ENCODE measurements at places on chromosomes 7 and 10.

DNA sequence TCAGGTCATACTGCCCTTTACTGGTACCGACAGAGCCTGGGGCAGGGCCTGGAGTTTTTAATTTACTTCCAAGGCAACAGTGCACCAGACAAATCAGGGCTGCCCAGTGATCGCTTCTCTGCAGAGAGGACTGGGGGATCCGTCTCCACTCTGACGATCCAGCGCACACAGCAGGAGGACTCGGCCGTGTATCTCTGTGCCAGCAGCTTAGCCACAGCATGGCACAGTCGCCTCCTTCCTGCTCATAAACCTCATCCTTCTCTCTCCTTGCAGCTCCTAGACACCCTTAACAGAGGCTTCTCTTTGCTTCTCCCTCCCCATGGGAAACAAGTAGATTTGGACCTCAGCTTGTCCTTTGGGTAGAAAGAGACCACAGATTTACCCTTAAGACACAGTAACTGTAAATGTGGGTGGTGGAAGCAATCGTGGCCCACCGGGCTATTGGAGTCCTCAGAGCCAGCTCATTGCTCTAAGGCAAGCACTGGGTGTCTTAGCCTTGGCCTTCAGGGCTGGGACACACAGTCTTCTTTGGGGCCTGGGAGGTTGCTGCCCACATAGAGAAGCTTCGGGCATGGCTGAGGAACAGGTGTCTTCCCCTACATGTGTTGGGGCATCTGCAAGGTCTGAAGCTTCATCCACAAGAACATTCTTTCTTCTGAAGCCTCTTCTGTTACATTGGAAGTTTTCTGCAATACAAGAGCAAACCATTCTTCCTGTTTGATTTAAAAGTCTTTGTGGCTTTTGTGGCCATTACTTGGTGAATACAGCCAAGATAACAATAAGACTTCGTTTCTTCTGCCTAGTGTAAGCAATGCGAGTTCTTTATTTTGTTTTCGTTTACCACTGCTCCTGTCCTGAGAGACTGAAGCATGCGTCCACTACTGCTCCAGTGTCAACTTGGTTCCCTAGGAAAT lies 95.5 kb upstream of the PRSS58 start:
- no peak for DNase-seq

DNA sequence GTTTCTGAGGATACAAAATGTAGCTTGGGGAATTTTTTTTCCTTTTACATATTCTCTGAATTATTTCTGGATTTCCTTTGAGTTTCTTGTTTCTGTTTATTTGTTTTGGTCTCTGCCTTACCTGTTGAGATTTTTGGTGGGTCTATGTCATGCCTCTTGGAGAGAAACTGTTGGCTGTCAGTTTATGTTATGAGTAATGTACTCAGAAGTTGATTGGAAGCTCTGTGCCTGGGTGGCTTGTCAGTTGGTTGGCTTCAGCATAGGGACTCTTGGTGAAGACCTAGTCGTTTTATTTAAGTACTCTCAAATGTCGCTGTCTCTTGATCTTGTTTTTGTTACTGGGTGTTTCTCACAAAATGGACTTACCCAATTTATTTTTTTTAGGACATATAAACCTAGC lies 132.4 kb downstream of the CDK14 start:
- no peak for DNase-seq

GRCh38 chr7:137642472-137642871 lies 204.3 kb downstream of the DGKI start:
- DNase-seq, result no peak

DNA sequence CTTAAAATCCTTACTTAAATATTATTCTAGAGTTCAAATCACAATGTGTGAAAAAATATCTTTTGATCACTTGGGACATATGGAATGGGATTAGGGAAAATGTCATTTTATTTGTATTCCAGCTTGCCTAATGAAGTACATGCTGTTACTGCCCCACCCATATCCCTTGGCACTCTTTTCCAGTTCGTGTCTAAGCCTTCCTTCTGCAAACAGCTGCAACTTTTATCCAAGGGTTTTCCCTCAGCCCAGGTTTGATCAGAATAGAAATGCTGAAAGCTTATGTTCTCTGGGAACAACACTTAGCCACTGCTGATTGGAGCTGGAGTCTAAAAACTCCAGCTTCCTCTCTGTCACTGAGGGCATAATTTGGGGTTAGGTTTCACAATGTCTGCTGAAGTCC lies 214.1 kb upstream of the FAM3C start:
- no peak for DNase-seq

DNA sequence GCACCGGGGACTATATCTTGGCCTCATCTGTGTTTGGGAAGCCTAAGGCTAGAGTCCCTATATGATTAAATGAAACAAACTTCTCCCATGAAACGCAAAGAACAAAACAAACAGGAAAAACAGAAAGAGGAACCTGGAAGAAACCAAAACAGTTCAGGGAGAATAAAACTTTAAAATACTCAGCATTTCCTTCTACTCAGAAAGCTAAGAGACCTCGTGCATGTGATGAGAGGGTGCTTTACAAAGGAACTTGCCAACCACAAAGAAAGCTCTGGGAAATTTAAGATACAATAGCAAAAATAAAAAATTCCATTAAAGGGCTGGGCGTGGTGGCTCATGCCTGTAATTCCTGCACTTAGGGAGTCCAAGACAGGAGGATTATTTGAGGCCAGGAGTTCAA lies 6.9 kb downstream of the PILRA start:
- no peak for DNase-seq

GRCh38 chr10:28360175-28360574 lies 57.3 kb upstream of the MPP7 start:
- no peak for DNase-seq

DNA sequence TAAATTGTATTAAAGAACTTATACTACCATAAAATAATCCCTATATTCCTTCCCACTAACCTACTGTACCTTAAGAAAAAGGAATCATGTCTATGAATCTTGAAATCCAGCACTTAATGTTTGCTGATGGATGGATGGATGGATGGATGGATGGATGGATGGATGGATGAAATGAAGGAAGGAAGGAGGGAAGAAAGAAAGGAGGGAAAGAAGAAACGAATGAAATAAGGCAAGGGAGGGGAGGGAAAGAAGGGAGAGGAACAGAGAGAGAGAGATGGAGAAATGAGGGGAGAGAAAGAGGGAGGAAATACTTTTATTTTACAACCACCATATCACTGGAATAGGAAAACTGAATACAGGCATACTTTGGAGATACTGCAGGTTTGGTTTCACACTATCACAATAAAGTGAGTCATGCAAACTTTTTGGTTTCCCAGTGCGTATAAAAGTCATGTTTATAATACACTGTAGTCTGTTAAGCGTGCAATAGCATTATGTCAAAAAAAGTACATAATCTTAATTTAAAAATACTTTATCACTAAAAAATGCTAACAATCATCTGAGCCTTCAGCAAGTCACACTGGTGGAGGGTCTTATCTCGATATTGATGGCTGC lies 219.8 kb downstream of the CHCHD3 start:
- no peak for DNase-seq

DNA sequence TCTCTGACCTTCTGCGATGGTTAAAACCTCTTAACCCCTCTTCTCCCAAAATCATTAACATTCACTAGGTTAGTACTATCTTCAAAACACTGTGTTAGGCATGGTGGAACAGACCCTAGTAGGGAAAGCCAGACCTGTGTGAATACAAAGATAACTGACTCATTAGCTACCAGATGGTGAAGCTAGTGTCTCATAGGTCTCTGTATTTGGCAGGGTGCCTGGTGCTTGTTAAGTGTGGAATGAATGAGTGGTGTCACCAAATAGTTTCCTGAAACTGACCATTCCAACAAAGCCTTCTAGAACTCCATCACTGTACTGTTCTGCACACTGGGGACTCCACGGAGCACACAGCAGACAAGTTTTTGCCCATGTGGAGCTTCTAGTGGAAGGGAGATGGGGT lies 27.7 kb upstream of the TM9SF3 start:
- DNase-seq, result no peak

DNA sequence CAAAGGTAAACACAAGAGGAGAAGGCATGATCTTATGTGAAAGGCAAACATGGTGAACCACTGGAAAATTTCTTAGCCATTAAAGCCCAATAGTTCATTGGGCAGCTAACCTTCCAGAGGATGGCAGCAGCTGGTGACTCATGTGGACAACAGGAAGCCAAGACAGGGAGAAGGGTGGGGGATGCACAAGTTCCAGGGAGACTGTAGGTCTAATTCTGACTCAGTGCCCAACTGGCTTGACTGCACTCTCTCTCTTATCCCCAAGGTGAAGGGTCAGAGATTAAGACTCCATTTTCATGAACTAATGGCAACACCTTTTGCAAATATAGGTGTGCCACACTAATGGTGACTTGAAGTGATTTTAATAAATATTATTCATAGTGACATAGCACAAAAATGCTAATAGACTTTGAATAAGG lies 47.9 kb upstream of the SLC35B4 start:
- DNase-seq, result no peak

GRCh38 chr10:73908853-73909539 lies 1.9 kb upstream of the PLAU start:
- DNase-seq, result peak; percentile 40

DNA sequence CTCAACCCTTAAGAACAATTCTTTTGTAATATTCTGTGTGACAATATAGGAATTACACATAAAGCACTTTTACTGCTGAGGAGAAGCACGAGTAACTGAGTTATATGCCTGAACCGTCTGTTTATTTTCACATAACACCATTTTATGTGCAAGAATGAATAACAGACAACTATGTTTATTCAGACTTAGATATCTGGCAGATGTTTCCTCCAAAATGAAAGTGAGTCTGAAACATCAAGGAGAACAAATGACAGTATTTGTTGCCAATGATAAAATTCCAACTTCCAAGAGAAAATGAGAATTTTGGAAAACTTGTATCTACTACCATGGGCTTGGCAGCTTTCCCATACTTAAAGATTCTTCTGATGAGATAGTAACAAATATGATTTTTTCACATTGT lies 51.4 kb downstream of the DNMBP start:
- no peak for DNase-seq

GRCh38 chr7:68800316-68800715 lies 798.0 kb upstream of the AUTS2 start:
- DNase-seq, result no peak

- DNase-seq, result no peak
Observed at GRCh38 chr7:113831556-113831955, 87.3 kb downstream of the PPP1R3A start.

GRCh38 chr7:23967949-23968599 lies 258.1 kb downstream of the STK31 start:
- no peak for DNase-seq

GRCh38 chr10:59523851-59524250 lies 161.5 kb upstream of the FAM13C start:
- no peak for DNase-seq

GRCh38 chr7:17040716-17041115 lies 158.9 kb upstream of the AGR3 start:
- no peak for DNase-seq

DNA sequence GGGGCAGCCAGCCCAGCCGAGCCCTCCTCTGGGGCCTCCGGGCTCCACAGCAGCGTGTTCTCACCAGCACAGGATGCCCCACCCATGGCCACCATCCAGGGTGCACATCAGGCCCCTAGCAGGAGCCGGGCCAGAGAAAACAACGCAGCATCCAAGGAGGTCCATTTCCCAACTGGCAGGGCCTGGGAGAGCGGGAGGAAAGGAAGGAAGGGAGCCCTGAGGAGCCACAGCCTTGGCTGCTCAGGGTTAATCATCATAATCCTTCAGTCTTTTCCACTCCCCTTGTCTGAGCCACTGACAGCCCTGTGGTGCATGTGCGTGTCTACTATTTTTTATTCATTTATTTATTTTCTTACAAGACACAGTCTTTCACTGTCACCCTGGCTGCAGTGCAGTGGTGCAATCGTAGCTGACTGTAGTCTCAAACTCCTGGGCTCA lies 3.6 kb downstream of the PLAC9 start:
- no peak for DNase-seq

DNA sequence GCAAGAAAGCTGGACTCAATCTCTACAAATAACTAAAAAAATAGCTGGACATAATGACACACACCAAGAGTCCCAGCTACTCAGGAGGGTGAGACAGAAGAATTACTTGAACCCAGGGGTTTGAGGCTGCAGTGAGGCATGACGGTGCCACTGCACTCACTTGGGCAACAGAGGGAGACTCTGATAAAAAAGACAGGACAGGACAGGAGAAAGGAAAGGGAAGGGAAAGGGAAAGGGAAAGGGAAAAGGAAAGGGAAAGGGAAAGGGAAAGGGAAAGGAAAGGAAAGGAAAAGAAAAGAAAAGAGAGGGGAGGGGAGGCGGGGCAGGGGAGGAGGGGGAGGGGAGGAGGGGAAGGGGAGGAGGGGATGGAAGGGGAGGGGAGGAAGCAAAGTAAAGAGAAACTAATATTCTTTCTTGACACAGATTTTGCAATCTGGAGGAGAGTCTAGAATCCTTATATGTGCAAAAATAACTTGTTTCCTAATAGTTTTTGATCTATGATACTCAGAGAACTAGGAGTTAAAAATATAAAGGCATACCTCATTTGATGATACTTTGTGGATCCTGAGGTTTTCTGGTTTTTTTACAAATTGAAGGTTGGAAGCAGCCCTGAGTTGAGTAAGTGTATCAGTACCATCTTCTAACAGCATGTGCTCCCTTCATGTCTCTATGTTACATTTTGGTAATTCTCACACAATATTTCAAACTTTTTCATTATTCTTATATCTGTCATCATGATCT lies 8.0 kb downstream of the SAR1A start:
- no peak for DNase-seq

GRCh38 chr10:90604636-90605035 lies 253.2 kb downstream of the HTR7 start:
- no peak for DNase-seq

DNA sequence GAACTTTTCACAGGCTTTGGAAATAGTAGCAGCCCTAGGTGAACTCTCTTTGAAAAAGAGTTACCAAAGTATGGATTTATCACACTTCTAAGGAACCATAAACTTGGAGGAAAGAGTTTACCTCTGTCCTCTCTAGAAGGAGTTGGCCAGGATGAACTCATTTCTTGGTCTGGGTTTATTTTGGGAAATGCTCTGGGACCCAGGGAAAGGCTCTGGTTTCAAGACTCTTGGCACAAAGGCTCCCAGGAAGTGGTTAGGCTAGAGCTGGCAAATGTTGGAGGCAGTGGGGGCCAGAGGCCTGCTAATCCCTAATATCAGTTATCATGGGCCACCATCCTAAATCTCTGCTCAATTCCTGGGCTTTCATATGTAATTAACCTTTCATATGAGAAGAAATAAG lies 36.3 kb upstream of the CDK6 start:
- DNase-seq, result no peak

DNA sequence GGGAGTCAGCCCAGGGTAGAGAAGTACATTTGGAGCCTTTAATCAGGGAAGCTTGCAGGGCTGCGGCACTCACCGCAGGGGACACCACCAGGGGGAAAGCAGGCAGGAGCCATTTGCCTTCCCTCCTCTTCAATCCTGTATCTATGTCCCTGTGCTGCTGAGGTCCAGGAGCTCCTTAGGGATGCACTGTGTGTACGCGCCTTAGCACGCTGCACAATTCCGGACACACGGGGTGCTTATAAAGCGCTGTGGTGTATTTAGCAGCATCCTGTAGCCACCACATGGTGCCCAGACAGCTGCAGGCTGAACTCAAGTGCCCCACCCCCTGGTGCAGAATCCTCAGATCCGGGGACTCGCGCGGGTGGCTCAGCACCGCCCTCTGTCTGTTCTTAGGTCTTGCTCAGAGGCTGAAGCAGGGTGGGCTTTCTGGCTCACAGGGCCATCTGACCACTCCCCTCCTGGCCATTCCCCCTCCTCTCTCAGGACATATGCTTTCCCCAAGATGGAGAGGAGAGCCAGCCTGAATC lies 421.4 kb downstream of the SDK1 start:
- peak; percentile 23 for DNase-seq
